Left hindlimb (tissue), 1 donor: ENCODE measurements at places on chromosomes 7 and 10.

DNA sequence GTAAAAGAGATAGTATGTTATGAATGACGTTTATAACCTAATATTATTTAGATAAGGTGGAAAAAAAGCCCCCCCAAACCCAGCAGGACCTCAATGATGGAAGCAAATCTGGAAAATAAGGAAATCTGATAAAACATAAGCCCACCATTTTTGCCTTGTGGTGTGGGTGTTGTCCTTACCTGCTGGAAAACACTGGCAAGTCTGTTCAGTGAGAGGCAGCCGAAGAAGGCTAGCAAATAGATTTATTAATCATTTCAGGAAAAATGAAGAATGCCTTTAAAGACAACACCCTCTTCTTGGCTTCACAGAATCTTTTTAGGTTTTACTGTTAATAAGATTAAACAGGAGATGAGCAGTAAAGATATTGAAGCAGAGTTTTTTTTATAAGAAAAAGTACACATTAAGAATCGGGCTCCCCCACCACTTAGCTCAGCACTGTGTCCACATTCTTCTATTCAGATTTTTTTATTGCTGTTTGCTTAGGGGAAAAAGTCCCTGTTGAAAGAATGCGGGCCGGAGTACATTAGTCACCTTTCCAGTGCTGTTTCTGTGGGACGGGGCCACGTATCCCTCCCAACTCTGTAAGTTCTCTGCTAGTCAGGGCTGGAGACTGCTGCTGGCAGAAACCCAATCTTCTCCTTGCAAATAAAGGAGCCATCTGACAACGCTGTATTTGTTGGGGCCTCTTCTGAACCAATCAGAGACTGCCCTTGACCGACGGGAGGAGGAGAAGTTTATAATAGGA is 104.1 kb downstream of the EVX1 start:
- no peak for DNase-seq

DNA sequence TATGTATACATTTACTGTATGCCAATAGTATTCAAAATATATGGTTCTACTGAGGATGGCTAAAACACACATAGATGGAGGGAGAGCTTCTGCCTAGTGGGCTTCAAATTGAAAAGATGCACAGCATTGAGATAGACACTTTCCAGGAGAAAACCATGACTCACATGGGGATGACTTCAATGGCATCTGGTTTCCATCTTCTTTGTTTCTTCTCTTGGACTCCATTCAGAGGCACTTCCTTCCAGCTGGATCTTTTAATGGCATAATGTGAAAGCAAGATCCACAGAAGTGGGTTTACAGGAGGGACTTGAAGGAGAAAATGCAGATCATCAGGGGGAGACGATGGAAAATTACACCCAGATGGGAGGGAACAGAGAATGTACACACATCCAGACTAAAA is 84.9 kb downstream of the ZNF365 start:
- DNase-seq: no peak

GRCh38 chr10:72291019-72291532 is 17.4 kb downstream of the DDIT4 start:
- no peak for DNase-seq

- no peak for DNase-seq
These were observed 4.8 kb downstream of the FAM241B start for GRCh38 chr10:69634759-69635425.

DNA sequence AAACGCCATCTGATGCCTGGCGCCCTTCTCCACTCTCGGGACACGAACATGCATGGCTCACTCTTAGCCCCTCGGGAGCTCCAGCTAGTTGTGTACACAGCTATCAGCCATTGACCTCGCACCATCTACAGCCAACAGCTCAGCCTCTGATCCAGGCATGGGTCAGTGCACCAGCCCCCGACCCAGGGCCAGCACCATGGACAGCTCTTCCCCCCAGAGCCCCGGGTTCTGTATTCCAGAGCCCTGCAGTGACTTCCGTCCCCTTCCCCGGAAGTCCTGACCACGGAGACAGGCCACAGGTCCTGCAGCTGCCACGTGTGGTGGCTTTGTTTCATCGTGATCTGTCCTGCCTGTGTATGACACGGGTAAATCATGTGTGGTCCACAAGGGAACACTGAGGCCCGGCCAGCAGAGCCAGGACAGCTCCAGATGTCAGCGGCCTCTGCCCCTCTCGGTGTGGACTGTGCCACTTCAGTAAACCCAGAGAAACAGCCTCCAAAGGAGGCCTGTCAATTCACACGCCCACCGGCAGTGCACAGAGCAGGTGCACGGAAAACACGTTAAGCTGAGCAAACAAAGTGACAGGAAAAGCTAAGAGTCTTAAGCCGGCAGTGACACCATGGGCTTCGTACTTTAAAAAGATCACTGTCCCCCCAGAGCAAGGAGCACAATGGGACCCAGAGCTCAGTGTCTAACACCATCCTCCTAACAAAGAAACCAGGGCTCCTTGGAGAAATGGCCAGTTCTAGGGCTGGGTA is 13.0 kb downstream of the STK32C start:
- DNase-seq: no peak
